ENCODE measurements at places on chromosomes 12 and 14.

- no peak overlapping the region for H3K4me3 ChIP-seq
- peaks cover 32% of the 10 kb centered on the region for H3K4me1 ChIP-seq
- H3K27me3 ChIP-seq = no peaks in the 10 kb centered on the region
- no peaks in the 10 kb centered on the region for H3K36me3 ChIP-seq
- no peak overlapping the region for H3K27ac ChIP-seq
Measured at GRCh38 chr14:68444449-68445168, 348.3 kb downstream of the ZFP36L1 start.

DNA sequence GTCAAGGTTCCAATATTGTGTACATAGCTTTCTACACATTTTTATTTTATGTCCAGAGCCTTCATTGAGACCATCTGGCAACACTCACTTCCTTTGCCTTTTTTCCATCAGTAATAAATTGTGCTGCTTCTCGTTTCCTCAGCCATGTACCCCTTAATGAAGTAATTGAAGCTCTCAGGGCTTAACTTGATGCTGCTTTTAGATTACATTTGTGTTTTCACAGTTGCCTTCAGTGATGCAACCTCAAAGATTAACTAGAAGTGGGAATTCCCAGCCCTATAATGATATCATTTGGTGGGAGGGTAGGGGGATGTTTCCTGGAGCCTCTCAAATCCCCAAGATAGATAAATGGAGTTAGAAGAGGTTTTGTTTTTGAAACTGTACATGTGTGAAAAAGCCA lies 80.2 kb upstream of the KRR1 start:
- no peak for DNase-seq
- H3K27ac ChIP-seq = no peak overlapping the region
- H3K4me3 ChIP-seq = no peak overlapping the region
- no peaks in the 10 kb centered on the region for H3K36me3 ChIP-seq
- H3K27me3 ChIP-seq = no peaks in the 10 kb centered on the region
- H3K4me1 ChIP-seq = no peaks in the 10 kb centered on the region

- DNase-seq = no peak
- no peaks in the 10 kb centered on the region for H3K36me3 ChIP-seq
- H3K4me3 ChIP-seq = no peak overlapping the region
- H3K27ac ChIP-seq = no peak overlapping the region
- no peaks in the 10 kb centered on the region for H3K27me3 ChIP-seq
Measured at GRCh38 chr12:82366197-82366596, 7.9 kb downstream of the METTL25 start.

DNA sequence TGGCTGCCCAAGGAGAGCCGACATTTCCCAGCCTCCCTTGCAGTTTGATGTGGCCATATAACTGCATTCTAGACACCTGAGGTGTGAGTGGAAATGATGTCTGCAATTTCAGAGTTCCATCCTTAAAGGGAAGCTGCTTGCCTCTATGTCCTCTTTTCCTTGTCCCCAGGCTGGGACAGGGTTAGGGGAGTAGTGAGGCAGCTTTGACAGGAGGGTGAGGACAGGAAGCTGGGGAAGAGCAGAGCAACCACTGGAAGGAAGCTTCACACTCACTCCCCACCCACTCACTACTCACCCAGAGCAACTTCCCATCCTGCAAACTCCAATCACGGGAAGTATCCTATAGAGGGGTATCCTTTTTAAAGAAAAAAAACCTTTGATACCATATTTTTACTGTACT lies 28.9 kb upstream of the LTA4H start:
- H3K36me3 ChIP-seq = no peaks in the 10 kb centered on the region
- no peaks in the 10 kb centered on the region for H3K27me3 ChIP-seq
- no peak overlapping the region for H3K27ac ChIP-seq
- H3K4me1 ChIP-seq = no peaks in the 10 kb centered on the region
- no peak for DNase-seq
- no peak overlapping the region for H3K4me3 ChIP-seq

GRCh38 chr14:61939776-61940175 lies 177.6 kb downstream of the SNAPC1 start:
- DNase-seq = no peak
- no peak overlapping the region for H3K27ac ChIP-seq
- no peaks in the 10 kb centered on the region for H3K27me3 ChIP-seq
- H3K36me3 ChIP-seq = no peaks in the 10 kb centered on the region
- H3K4me1 ChIP-seq = no peaks in the 10 kb centered on the region

DNA sequence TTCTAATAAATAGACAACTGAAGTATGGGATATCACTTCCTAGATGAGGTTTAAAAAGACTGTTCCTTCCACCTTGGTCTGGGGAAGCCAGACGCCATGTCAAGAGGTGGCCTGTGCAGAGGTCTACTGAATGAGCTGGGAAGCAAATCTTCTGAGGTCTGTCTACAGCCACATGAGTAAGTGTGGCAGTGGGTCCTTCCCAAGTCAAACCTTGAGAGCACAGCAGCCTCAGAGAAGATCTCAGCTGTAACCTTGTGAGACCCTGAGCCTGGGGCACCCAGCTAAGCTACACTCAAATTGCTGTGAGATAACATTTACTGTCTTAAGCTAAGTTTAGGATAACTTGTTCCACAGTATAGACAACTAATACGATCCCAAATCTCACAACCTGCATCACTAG lies 20.2 kb downstream of the NDUFA12 start:
- H3K4me1 ChIP-seq = no peaks in the 10 kb centered on the region
- no peaks in the 10 kb centered on the region for H3K36me3 ChIP-seq
- no peak overlapping the region for H3K4me3 ChIP-seq
- H3K27ac ChIP-seq = no peak overlapping the region

GRCh38 chr12:120659151-120659525 lies 18.7 kb downstream of the CABP1 start:
- H3K4me1 ChIP-seq = no peaks in the 10 kb centered on the region
- no peak overlapping the region for H3K4me3 ChIP-seq
- peak; percentile 4 for DNase-seq
- no peaks in the 10 kb centered on the region for H3K36me3 ChIP-seq
- H3K27ac ChIP-seq = no peak overlapping the region

DNA sequence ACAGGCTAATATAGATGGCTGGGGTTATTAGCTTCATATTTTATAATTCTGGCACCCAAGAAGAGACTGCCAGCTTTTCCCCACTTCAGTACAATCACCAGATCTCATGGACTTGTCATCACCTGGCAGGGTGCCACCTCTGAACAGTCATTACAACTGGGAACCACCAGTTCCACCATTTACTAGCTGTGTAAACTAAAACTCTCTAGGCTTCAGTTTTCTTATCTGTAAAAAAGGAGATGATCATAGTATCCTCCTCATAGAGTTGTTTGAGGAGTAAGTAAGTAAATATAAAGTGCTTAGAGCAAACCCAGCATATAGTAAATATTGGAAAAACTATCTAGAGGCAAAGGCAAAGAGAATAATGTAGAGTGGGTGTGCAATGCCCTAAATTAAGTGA lies 19.3 kb downstream of the CPNE8 start:
- H3K36me3 ChIP-seq = no peaks in the 10 kb centered on the region
- peak overlapping the region; percentile 19 for H3K27ac ChIP-seq
- H3K27me3 ChIP-seq = no peaks in the 10 kb centered on the region
- DNase-seq = peak; percentile 59

GRCh38 chr14:100476012-100476822 lies 111.0 kb downstream of the BEGAIN start:
- H3K4me1 ChIP-seq = no peaks in the 10 kb centered on the region
- no peak for DNase-seq
- no peak overlapping the region for H3K27ac ChIP-seq
- no peaks in the 10 kb centered on the region for H3K36me3 ChIP-seq
- H3K27me3 ChIP-seq = no peaks in the 10 kb centered on the region

DNA sequence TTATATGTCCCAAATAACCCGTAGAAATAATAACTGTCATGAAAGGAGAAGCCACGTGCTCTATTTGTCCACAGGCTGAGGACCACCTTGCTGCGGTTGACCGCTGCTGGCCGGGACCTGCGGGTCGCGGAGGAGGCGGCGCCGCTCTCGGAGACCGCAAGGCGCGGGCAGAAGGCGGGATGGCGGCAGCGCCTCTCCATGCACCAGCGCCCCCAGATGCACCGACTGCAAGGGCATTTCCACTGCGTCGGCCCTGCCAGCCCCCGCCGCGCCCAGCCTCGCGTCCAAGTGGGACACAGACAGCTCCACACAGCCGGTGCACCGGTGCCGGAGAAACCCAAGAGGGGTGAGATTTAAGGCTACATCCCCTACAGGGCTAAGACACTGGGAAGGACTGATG lies 21.0 kb downstream of the RPGRIP1 start:
- no peaks in the 10 kb centered on the region for H3K4me1 ChIP-seq
- H3K36me3 ChIP-seq = no peaks in the 10 kb centered on the region

DNA sequence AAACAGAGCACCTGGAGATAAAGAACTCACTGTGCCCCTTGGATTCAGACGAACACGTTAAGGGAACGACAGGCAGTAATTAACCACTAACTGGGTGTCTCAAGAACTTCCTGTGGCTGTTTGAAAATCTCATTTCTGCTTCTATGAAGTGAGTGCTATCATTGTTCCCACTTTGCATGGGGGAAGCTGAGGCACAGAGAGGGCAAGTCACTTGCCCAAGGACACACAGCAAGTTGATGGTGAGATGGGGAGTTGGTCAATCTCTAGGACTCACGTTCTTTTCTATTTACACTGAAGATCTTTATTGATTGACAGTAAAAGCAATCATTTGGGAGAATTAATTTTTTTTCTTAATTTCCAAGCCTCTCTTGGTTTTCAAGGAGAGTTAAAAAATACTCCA lies 26.8 kb upstream of the LHX5 start:
- H3K4me1 ChIP-seq = no peaks in the 10 kb centered on the region
- no peaks in the 10 kb centered on the region for H3K27me3 ChIP-seq
- H3K4me3 ChIP-seq = no peak overlapping the region
- H3K36me3 ChIP-seq = no peaks in the 10 kb centered on the region

DNA sequence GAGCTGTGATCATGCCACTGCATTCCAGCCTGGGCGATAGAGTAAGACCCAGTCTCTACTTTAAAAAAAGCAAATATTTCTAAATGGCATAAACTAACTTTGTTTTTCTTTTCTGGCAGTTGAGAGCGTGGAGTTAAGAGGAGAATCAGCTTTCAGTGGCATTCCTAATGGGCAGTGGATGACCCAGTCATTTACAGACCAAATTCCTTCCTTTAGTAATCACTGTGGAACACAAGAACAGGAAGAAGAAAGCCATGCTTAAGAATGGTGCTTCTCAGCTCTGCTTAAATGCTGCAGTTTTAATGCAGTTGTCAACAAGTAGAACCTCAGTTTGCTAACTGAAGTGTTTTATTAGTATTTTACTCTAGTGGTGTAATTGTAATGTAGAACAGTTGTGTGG lies 21.2 kb downstream of the TDG start:
- no peak for DNase-seq
- no peaks in the 10 kb centered on the region for H3K27me3 ChIP-seq
- no peaks in the 10 kb centered on the region for H3K4me1 ChIP-seq
- H3K36me3 ChIP-seq = peaks cover 65% of the 10 kb centered on the region

- no peak overlapping the region for H3K4me3 ChIP-seq
- H3K36me3 ChIP-seq = no peaks in the 10 kb centered on the region
- no peaks in the 10 kb centered on the region for H3K4me1 ChIP-seq
Measured at GRCh38 chr12:57985685-57986084, 44.3 kb downstream of the ATP23 start.
